ENCODE measurements at places on chromosomes 2 and 18. TPM values are rescaled to one million over a fixed set of nuclear protein-coding genes. Genes with fewer than 3 reads are reported as not detected.

Gene HAT1
- 42.0 TPM for total RNA-seq

GRCh38 chr2:54591551-54591950 is 131.9 kb upstream of the EML6 start:
- no peak for DNase-seq

DNA sequence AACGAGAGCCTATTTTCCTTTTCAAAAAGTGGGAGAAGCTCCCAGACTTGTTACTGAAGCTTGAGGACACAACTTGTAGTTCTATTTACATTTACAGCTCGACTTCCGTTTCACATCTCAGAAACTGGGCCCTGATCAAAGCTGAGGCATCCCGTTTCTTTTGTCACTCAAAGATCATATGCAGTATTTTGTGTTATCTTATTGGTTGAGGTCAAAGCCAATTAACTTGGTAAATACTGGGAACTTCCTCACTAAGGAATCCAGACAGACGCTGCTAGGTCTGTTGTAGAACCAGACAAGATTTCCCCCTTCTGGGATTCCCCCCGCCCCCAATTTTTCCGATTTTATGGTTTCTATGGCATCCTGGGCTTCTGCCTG is 50.3 kb downstream of the TSN start:
- DNase-seq, result no peak

GRCh38 chr2:169877398-169877797 is 50.1 kb downstream of the UBR3 start:
- peak; percentile 58 for DNase-seq

GRCh38 chr2:152620985-152621384 is 96.3 kb downstream of the PRPF40A start:
- no peak for DNase-seq

Gene EGR4
- not detected for total RNA-seq

Gene EPAS1
- total RNA-seq, result 41.5 TPM

Gene TCF4
- total RNA-seq, result 105 TPM

Gene POMC
- total RNA-seq, result 0.63 TPM

DNA sequence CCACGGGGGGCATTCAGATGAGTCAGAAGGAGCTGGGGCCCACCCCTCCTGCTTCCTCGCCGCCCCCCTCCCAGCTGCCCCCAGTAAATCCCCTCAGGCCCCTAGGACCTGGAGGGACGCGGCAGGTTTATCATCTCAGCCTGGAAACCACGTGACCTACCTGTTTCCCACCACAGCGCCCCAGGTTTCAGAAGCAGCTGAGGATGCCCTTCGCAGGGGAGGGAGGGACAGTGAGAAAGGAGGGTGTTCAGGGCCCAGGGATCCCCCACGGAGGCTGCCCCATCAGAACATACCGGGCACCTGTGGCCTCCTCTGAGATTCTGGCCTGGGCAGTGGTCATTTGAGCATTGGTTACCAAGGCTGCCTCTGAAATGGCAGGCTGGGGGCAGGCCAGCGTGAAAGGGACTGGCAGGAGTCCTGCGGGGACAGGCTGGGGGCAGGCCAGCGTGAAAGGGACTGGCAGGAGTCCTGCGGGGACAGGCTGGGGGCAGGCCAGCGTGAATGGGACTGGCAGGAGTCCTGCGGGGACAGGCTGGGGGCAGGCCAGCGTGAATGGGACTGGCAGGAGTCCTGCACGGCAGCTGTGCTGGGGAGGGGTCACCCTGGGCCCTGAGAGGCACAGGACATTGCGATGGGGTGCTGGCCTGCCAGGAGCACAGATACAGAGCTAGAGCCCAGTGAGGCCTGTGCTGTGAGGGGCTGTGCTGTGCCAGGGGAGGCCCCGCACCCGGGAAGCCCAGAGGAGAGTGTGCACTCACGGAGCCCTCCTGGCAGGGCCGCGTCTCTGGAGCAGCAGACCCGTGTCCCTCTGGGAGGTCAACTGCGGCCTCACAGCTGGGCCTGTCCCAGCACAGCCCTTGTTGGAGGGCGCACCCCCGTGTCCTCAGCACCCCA is 1.6 kb downstream of the NEU4 start:
- DNase-seq, result no peak

DNA sequence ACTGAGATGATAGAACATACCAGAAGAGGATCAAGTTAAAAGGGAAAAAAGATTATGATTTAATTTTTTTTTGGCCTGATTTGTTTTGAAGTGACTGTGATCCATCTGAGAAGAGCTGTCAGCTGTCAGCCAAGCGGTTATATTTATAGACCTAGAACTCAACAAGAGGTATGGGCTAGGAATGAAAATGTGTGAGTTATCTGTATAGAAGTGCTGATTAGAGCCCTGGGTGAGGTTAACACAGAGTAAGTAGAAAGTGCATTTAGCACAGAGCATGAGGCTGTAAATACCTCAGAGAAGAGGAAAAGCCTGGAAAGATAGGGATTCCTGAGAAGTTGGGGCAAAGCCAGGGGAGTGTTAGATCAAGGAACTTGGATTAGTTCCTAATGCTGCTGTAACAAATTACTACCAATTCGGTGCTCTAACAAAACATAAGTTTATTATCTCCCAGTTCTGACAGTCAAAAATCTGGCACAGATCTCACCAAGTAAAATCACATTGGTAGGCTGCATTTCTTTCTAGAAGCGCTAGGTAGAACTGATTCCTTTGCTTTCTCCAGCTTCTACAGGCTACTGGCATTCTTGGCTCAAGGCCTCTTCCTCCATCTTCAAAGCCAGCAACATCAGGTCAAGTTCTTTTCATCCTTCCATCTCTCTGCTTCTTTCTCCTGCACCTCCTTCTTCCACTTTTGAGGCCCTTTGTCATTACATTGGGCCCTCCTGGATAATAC is 197.4 kb upstream of the SPHKAP start:
- no peak for DNase-seq

- no peak for DNase-seq
These were observed 52.0 kb upstream of the CELF4 start for GRCh38 chr18:37617623-37618022.

Gene DSG2
- total RNA-seq, result 5.6 TPM

Gene LOXL3
- total RNA-seq, result 11.9 TPM

DNA sequence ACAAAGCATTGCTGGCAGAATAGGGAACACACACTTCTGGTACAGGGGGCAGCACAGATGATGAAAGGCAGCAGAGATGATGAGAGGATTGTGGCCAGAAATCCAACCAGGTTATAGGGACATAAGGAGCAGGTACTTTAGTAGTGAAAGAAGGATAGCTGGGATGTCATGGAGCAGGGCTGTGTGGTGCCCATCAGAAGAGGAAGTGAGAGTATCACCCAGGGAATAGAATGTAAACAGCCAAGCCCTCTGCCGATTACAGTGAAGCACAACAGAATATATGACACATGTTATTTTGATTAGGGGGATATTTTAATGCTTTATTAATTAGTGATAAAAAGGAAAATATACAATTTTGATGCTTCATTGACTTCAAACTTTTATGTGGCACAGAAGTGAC is 883.4 kb upstream of the CDH2 start:
- DNase-seq, result no peak

Gene BMPR2
- total RNA-seq, result 50.6 TPM

GRCh38 chr2:16824472-16824871 is 158.8 kb upstream of the CYRIA start:
- no peak for DNase-seq

GRCh38 chr2:95273566-95274290 is 521 bp upstream of the PROM2 start:
- no peak for DNase-seq

DNA sequence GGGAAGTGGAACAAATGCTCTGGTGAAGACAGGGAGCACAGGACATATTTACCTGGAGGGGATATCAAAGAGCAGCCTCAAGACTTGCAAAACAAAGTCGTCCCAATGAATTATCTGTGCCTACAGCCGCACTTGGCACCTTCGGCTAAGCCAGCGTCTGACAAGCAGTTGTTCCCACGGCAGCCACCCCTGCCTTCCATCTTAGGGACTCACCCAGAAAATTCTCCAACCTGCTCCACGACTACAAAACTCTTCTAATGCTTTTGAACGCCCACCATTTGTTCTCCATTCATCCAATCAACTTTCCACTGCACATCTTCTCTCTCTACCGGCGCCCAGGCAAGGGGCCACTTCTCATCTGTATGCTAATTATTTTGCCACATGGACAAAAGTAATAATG is 7.0 kb downstream of the MYT1L start:
- DNase-seq, result no peak

- no peak for DNase-seq
These were observed 570.7 kb downstream of the PLCL1 start for GRCh38 chr2:198375083-198375410.

DNA sequence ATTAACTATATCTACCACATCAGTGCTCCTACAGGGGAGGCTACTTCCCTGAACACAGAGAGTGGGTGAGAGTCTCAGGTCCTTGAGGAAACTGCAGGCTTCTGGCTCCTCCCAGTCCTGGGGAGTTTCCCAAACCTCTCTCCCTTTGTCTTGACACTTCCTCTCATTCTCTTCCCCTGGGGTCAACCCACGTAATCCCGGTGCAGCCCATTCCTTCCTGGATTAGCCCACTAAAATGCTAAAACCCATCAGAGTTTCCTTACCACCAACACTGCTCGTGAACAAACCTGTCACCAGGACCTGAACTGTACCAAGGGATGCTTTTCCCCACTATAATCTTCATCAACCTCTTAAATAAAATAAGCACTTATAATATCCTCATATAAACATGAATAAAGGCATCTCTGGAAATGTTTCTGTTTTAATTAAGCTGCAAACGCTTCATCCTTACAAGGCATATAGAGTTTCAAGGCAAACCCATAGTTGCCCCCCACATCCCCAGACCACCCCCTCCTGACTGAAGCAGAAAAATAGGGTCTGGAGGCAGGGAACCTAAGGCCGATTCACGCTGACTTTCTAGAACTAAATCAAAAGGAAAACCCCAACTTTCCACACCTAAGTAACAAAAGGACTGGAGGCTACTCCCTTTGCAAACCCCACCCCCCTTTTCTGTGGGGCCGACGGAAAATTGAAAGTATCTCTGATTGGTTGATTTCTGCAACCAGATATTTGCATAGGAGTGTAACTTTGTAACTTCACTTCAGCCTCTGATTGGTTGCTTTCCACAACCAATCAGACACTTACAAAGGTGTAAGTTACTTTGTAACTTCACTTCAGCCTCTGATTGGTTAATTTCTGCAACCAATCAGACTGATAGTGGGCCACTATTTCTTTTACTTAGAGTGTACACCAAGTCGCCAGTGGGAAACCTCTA is 19.0 kb downstream of the TMSB10 start:
- peak; percentile 72 for DNase-seq

Gene FAM228B
- 7.0 TPM for total RNA-seq

DNA sequence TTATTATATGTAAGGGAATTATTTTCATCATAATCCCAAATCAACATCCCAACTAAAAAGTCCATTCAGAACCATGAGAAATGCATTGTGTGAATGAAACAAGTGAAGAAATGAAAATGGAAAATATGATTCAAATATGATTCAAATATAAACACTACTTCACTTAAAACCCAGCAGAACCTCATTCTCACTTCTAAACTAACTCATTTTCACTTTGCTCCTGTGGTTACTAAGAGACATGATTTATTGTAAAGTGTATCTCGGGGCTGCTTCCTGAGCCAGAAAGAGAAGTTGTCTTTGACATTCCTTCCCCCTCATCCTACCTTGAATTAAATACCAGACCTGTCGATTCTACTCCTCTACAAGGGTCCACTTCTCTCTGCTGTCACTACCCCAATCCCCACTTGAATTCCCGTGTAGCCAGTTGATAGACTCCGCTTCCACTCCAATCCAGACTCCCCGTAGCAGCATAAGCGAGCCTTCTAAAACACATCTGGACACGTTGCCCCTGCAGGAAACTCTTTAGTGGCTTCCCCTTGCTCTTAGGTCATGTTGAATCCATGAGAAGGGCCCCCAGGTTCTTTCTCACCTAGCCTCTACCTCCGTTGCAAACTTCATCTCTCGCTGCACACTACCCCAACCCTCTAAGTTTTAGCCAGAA is 697.0 kb upstream of the ID2 start:
- no peak for DNase-seq

Gene IKZF2
- total RNA-seq, result 11.3 TPM

GRCh38 chr2:235936493-235936892 is 231.7 kb downstream of the GBX2 start:
- no peak for DNase-seq

- DNase-seq, result peak; percentile 22
These were observed 84.7 kb downstream of the POLR1A start for GRCh38 chr2:86020984-86021383.

DNA sequence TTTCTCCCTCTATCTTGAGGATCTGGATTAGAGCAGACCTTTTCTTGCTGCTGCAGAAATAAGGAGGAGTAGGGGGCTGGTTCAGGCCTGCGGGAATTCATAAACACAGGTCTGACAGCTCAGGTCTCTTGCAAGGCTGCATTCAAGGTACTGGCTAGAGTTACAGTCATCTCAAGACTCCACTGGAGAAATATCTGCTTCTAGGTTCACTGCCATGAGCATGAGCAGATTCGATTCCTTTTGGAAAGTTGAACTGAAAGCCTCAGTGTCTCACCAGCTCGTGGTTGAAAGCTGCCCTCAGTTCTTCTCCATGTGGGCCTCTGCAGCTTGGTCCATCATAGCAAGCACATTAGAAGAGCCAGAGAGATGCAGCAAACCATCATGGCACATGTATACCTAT is 124.4 kb upstream of the SETBP1 start:
- no peak for DNase-seq

- no peak for DNase-seq
These were observed 119.8 kb downstream of the PLB1 start for GRCh38 chr2:28615706-28616105.

Gene EML6
- 0.49 TPM for total RNA-seq

Gene PSMA8
- total RNA-seq, result not detected

DNA sequence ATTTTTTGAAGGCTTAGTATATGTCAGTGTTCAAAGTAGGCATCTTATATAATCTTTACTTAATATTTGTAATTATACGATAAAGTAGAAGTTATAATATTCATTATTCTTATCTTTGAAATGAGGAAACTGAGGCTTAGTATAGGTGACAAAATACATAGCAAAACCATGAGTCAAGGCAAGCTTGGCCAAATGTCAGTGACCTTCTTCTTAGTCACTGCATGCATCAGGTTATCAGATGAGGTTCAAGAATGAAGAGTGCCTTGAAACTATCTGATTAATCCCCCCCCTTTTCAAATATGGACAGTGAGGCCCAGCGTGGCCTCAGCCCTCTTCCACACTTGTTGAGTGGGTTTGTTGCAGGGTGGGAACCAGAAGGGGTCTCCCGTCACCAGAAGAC is 59.3 kb downstream of the PMAIP1 start:
- no peak for DNase-seq

GRCh38 chr2:21939967-21940366 is 816.2 kb downstream of the TDRD15 start:
- peak; percentile 0 for DNase-seq

DNA sequence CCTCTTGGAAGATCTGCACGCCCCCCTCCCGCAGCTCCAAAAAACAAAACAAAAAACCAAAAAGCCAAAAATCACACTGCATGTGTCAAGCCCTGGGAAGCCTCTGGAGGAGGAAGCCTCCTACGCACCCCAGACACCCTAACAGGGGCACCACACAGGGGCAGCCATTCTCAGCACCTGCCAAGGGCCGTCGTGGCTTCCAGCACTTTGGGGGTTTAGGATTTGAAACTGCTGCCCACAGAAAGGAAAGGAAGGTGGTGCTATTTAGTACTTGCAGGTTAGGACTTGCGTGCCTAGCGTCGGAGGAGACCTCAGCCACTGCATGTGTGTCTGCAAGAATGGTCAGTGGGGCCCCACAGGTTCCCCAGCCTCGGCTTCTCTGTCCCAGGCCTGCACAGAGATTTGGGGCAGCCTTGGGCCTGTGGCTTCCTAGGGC is 419 bp upstream of the GPR55 start:
- DNase-seq, result no peak

Gene HOXD13
- not detected for total RNA-seq

Gene POTEC
- not detected for total RNA-seq
